Fibroblast of lung (primary cell): ENCODE measurements at places on chromosomes 3 and 15. TPM values are rescaled to one million over a fixed set of nuclear protein-coding genes. Genes with fewer than 3 reads are reported as not detected.
A peak's percentile ranks its signal among the peaks of the same experiment; 100 is the strongest.

DNA sequence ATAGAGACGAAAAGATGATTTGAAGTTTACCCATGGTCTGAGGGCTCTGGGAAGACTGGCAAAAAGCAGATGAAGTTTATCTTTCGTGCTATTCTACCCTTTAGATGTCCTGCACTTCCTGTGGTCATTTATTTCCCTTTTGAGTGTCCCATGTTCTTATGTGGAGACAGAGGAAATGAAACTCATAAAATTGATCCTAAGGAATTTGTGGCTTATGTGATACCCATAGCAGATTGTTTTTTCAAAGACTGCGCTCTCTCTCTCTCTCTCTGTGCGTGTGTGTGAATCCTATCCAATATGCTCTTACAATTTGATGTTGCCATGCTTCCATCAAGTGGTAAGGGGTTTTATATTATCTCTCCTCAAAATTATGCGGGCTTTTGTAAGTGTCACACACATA lies 607.5 kb upstream of the DPPA4 start:
- no peak for DNase-seq
- H3K27me3 ChIP-seq: no peaks in the 10 kb centered on the region
- no peaks in the 10 kb centered on the region for H3K36me3 ChIP-seq
- H3K4me3 ChIP-seq: no peak overlapping the region
- no peak overlapping the region for H3K27ac ChIP-seq

CHRM5 gene
- not detected in 2 replicates for total RNA-seq

ADAMTS17 gene
- under 0.01 and 0.17 TPM in 2 replicates for total RNA-seq

DNA sequence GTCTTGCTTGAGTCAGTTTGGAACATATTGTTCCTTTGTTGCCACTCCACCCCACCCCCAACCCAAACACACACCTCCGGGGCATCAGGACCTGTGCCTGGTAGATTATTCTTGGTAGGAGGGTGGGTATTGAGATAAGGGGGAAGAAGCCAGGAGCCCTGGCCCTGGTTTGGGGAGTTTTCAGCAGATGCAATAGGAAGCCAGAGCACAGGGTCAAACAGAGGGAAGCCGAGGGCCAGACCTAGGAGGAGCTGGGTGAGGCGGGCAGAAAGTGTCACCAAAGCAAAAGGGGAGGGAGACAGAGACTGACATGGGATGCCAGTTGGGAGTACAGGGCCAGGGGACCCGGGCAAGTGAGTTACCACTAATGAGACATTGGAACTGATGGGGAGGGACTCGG lies 163.1 kb downstream of the RPLP1 start:
- DNase-seq: no peak
- H3K4me1 ChIP-seq: no peaks in the 10 kb centered on the region
- H3K36me3 ChIP-seq: no peaks in the 10 kb centered on the region
- H3K27ac ChIP-seq: no peak overlapping the region
- no peaks in the 10 kb centered on the region for H3K27me3 ChIP-seq

EFCC1 gene
- total RNA-seq: not detected in 2 replicates

DNA sequence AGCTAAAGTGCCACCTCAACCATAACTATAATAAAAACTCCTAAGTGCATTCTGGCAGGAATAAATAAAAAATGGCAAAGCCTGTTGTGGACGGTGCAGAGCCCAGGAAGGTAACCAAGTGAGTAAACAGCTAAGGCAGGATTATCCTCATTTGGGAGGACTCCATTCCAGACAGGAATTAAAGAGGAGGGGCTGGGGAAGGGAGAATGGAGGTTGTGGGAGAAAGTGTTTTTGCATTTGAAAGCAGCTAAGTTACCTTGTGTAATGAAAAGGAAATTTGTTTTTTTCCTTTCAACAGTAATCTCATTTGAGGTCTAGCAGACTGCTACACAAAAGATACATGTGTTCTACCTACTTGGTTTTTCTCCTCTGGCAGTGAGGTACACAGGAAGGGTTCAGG lies 248.5 kb downstream of the TIGIT start:
- no peak overlapping the region for H3K27ac ChIP-seq
- H3K36me3 ChIP-seq: no peaks in the 10 kb centered on the region
- H3K4me3 ChIP-seq: no peak overlapping the region
- DNase-seq: no peak
- no peaks in the 10 kb centered on the region for H3K27me3 ChIP-seq

- H3K36me3 ChIP-seq: peaks cover 26% of the 10 kb centered on the region
- DNase-seq: no peak
- H3K4me1 ChIP-seq: peaks cover 5% of the 10 kb centered on the region
- H3K27me3 ChIP-seq: no peaks in the 10 kb centered on the region
- no peak overlapping the region for H3K4me3 ChIP-seq
Observed at GRCh38 chr3:126469479-126469878, 6.2 kb downstream of the ZXDC start.

- H3K4me1 ChIP-seq: no peaks in the 10 kb centered on the region
- no peak for DNase-seq
- H3K4me3 ChIP-seq: no peak overlapping the region
- H3K27me3 ChIP-seq: no peaks in the 10 kb centered on the region
- no peaks in the 10 kb centered on the region for H3K36me3 ChIP-seq
Observed at GRCh38 chr15:93413745-93414144, 324.7 kb upstream of the RGMA start.

GOLGA6L9 gene
- 1.5 TPM in 2 replicates for total RNA-seq

- H3K27me3 ChIP-seq: no peaks in the 10 kb centered on the region
- no peaks in the 10 kb centered on the region for H3K36me3 ChIP-seq
Observed at GRCh38 chr3:103137830-103138229, 703.0 kb downstream of the ZPLD1 start.

GRCh38 chr3:19948226-19948591 lies 1.3 kb downstream of the RAB5A start:
- H3K27ac ChIP-seq: peak overlapping the region; percentile 98
- no peaks in the 10 kb centered on the region for H3K27me3 ChIP-seq
- H3K4me1 ChIP-seq: no peaks in the 10 kb centered on the region
- peaks cover 4% of the 10 kb centered on the region for H3K36me3 ChIP-seq
- H3K4me3 ChIP-seq: peak overlapping the region; percentile 98

GRCh38 chr3:53114011-53114400 lies 16.2 kb downstream of the RFT1 start:
- no peak overlapping the region for H3K4me3 ChIP-seq
- H3K27ac ChIP-seq: peak overlapping the region; percentile 19
- peaks cover 2% of the 10 kb centered on the region for H3K36me3 ChIP-seq
- peaks cover 2% of the 10 kb centered on the region for H3K4me1 ChIP-seq
- peak; percentile 82 for DNase-seq

- DNase-seq: no peak
- H3K36me3 ChIP-seq: no peaks in the 10 kb centered on the region
- H3K4me3 ChIP-seq: no peak overlapping the region
- peaks cover 7% of the 10 kb centered on the region for H3K27me3 ChIP-seq
Observed at GRCh38 chr3:12878141-12878574, 36.8 kb upstream of the RPL32 start.

GRCh38 chr3:62553811-62554210 lies 180.5 kb upstream of the FEZF2 start:
- no peaks in the 10 kb centered on the region for H3K36me3 ChIP-seq
- DNase-seq: no peak
- H3K4me3 ChIP-seq: no peak overlapping the region

DNA sequence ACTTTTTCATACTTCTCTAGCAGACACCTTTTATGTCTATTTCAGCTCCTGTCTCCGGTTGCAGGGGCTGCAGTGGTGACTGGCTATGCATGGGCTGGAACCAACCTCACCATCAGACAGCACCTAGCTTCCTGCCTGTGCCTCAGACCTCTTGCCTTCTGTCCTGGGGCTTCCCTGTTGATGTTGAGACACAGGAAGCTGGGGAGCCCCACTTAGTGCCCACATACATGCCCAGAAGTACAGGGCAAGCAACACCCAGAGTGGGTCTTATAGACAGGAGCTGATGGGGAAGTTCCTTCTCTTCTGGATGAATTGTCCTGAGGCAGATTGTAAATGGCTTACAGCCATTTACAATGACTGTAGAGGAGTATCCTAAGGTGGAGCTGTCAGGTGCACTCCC lies 65.3 kb upstream of the SIAH2 start:
- DNase-seq: no peak
- H3K27me3 ChIP-seq: peaks cover 7% of the 10 kb centered on the region

GOLGA6D gene
- under 0.01 TPM in 1 of 2 replicates, not detected in the other for total RNA-seq

IDH3A gene
- total RNA-seq: 24.9 and 25.2 TPM in 2 replicates

- no peak for DNase-seq
- no peak overlapping the region for H3K27ac ChIP-seq
- no peaks in the 10 kb centered on the region for H3K27me3 ChIP-seq
- H3K4me3 ChIP-seq: no peak overlapping the region
- peaks cover 2% of the 10 kb centered on the region for H3K4me1 ChIP-seq
Observed at GRCh38 chr3:58119186-58119585, 91.6 kb downstream of the DNASE1L3 start.

- no peaks in the 10 kb centered on the region for H3K36me3 ChIP-seq
- DNase-seq: no peak
- peaks cover 11% of the 10 kb centered on the region for H3K27me3 ChIP-seq
- no peak overlapping the region for H3K4me3 ChIP-seq
- H3K4me1 ChIP-seq: no peaks in the 10 kb centered on the region
Observed at GRCh38 chr3:52787672-52788625, 6.6 kb upstream of the ITIH3 start.

DNA sequence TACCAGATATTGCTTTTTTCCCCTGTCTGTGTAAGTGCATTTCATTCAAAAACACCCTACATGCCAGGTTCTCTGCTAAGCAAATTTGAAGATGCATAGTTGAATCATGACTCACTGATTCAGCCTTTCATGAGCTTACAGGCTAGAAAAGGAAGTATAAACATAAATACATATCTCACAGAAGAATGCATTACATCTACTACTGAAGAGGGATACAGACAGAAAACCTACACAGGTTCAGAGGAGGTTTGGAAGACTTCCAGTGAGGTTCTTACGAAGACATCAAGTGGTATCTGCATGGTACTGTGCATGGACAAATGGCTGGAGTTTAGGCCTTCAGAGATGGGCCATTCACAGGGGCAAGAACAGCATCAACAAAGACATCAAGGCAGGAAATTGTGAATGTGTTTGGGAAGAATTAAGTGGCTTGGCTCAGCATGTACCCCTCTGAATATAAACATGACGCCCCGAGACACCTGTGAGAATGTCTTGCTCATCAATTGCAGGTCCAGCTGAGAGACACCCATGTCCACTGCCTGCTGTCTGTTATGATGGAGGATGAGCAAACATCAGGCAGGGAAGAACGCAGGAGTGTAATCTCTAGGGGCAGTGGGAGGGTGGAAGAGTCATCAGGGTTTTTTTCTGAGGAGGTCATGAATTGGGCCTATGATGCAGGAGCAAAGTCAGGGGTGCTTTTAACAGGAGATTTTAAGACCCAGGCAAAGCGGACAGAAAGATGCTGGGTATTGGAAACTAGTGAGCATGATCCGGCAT lies 105.1 kb upstream of the GALNT15 start:
- no peaks in the 10 kb centered on the region for H3K36me3 ChIP-seq
- H3K4me3 ChIP-seq: no peak overlapping the region
- peak overlapping the region; percentile 81 for H3K27ac ChIP-seq

GRCh38 chr3:53170325-53171063 lies 9.5 kb downstream of the PRKCD start:
- peaks cover 11% of the 10 kb centered on the region for H3K4me1 ChIP-seq
- no peak overlapping the region for H3K4me3 ChIP-seq
- no peak overlapping the region for H3K27ac ChIP-seq
- no peak for DNase-seq

GRCh38 chr15:85541744-85542143 lies 161.3 kb downstream of the AKAP13 start:
- H3K27me3 ChIP-seq: no peaks in the 10 kb centered on the region
- peaks cover 4% of the 10 kb centered on the region for H3K4me1 ChIP-seq
- no peak for DNase-seq
- no peak overlapping the region for H3K27ac ChIP-seq
- H3K36me3 ChIP-seq: no peaks in the 10 kb centered on the region
- no peak overlapping the region for H3K4me3 ChIP-seq

GRCh38 chr15:35751413-35752133 lies 205.6 kb upstream of the DPH6 start:
- H3K36me3 ChIP-seq: no peaks in the 10 kb centered on the region
- no peak overlapping the region for H3K4me3 ChIP-seq
- H3K27me3 ChIP-seq: no peaks in the 10 kb centered on the region
- peak; percentile 81 for DNase-seq
- no peak overlapping the region for H3K27ac ChIP-seq

- DNase-seq: no peak
- H3K27me3 ChIP-seq: no peaks in the 10 kb centered on the region
- no peak overlapping the region for H3K4me3 ChIP-seq
- H3K4me1 ChIP-seq: no peaks in the 10 kb centered on the region
Observed at GRCh38 chr15:32671339-32672325, 30.1 kb downstream of the SCG5 start.

C3orf33 gene
- 3.6 TPM in 2 replicates for total RNA-seq

DNA sequence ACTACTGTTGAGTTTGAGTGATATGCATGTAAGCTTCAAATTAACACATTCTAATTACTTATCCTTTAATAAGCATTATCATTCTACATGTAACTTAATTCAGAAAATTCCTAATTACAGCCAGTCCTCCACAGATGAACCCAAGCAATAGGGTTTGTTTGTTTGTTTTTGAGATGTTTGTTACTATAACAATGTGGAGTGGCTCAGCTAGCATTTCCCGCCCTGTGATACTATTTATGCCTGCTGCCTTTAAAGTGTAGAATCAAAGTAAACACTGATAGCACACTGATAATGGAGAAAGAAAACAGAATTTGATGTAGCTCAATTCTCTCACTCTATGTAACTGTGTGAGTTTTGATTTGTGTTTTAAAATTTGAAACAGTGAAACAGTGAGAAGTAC lies 105.1 kb upstream of the IGF1R start:
- no peak overlapping the region for H3K27ac ChIP-seq
- no peaks in the 10 kb centered on the region for H3K36me3 ChIP-seq

DNA sequence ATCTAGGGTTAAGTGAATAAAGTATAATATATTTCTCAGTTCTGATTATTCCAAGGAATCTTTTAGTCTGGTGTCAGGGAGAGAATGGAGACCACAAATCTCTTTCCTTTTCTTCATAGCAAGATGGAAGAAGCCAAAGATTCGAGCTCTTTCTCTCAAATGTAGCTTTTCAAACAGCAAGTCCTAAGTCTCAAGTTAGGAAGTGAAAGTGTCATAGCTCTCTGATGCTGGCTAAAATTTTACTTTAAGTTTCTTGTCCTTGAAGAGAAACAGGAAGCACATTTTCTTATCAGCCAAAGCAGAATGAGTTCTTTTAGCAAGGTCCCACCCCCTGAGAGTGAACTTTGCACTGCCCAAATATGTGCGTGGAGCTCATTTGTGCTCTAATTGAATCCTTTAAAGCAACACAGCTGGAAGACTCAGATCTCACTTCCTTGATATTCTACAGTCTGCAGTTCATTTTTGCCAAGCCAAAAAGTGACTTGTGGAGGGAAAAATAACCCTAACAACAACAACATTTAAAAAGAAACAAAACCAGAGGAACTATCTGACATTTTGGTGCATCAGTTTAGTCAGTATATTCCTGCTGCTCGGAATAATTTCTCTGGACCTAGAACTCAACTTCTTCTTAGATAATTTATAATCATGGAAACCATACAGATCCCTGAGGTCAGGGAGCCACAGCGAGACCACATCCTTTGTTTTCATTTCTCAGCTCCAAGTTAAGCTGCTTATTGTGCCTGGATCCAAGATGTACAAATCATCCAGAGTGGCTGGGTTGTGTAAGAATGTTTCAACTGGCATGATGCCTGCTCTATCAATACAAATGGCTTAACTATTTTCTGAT lies 238.7 kb upstream of the P2RY1 start:
- H3K27me3 ChIP-seq: no peaks in the 10 kb centered on the region
- no peaks in the 10 kb centered on the region for H3K36me3 ChIP-seq
- peak overlapping the region; percentile 2 for H3K27ac ChIP-seq
- peak; percentile 90 for DNase-seq
- peak overlapping the region; percentile 27 for H3K4me3 ChIP-seq

GRCh38 chr3:4835616-4836043 lies 143.6 kb upstream of the BHLHE40 start:
- no peaks in the 10 kb centered on the region for H3K27me3 ChIP-seq
- no peak overlapping the region for H3K4me3 ChIP-seq
- no peaks in the 10 kb centered on the region for H3K36me3 ChIP-seq
- no peak overlapping the region for H3K27ac ChIP-seq
- no peak for DNase-seq

SEMA7A gene
- total RNA-seq: 2.3 and 5.6 TPM in 2 replicates
